ENCODE measurements at places on chromosomes 11 and 22.

- DNase-seq, result no peak
- peaks cover 12% of the 10 kb centered on the region for H3K4me1 ChIP-seq
- H3K27me3 ChIP-seq, result no peaks in the 10 kb centered on the region
- no peak overlapping the region for H3K27ac ChIP-seq
These were observed 75.7 kb downstream of the NFAM1 start for GRCh38 chr22:42356533-42356932.

DNA sequence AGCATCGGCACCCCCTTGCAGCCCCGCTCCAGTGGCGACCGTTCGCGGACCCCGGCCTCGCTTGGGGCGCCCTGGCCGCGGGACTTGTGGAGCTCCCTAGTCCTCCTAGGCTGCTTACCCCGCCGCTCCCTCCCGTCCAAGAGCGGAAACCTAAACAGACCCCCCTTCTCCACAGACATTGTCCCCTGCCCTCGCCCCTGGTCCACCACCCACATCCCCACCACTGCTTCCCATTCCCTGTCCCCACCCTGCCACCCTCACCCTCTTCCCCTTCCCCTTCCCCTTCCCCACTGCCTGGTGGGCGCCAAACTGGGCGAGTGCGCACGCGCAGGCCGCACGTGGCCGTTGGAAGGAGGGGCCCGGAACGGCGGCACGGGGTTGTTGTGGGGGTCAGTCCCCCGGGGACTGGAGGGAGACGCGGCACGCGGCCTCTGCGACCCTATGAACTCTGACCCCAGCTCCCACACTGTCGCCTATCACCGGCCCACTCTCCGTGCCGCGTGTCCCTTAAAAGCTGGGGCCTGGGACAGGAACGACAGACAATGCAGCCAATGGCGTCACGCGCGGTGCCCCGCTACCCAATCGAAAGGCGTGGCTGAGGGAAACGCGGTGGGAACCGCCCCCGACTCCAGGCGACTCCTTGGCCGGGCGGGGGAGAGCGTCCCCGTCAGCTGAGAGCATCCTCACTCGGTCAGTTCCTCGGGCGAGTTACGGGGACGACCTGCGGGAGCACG is at the start of gene SNX32:
Gene SNX32 (plus strand): TSS at position 667 of the 734 bp plus-strand sequence. CDS start 103 bp downstream, outside the sequence.
- peak within 1 kb of the TSS; percentile 60 for H3K27ac ChIP-seq
- H3K4me3 ChIP-seq, result peak within 1 kb of the TSS; percentile 66
- peak; percentile 97 for DNase-seq
- H3K36me3 ChIP-seq, result no peaks in the 10 kb centered on the region
- H3K4me1 ChIP-seq, result peaks cover 20% of the 10 kb centered on the region

- no peaks in the 10 kb centered on the region for H3K27me3 ChIP-seq
- H3K36me3 ChIP-seq, result peaks cover 42% of the 10 kb centered on the region
- H3K27ac ChIP-seq, result peak overlapping the region; percentile 79
These were observed 13.5 kb downstream of the CD59 start for GRCh38 chr11:33722590-33723234.

DNA sequence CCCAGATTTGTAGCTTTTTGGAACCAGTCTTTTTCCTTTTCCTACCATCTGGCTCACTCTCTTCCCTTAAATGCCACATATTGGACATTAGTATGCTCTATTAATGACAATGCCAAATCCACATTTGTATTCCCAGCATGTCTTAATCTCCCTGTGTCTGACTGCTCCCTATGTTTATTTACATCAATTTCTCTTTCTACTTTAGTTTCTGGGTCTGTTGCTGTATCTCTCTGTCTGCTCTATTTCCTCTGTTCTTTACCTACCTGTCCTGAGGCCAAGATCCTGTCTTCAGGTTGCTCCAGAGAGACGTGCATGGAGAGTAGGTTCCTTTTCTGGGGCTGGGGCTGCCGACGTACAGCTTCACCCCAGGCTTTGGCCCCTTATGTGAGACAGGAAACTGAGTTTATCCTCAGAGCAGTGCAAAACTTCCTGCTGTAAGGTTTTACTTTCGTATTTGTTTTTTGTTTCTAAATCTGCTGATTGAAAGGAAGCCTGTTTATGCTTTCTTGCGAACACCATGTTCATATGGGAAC is 25.6 kb downstream of the OR2AG2 start:
- peak; percentile 49 for DNase-seq
- peak overlapping the region; percentile 79 for H3K27ac ChIP-seq
- H3K27me3 ChIP-seq, result no peaks in the 10 kb centered on the region
- H3K4me1 ChIP-seq, result no peaks in the 10 kb centered on the region

Data from stomach (tissue), 19 donors.